ENCODE measurements at places on chromosomes 13 and 19. TPM values are rescaled to one million over a fixed set of nuclear protein-coding genes. Genes with fewer than 3 reads are reported as not detected.

DNA sequence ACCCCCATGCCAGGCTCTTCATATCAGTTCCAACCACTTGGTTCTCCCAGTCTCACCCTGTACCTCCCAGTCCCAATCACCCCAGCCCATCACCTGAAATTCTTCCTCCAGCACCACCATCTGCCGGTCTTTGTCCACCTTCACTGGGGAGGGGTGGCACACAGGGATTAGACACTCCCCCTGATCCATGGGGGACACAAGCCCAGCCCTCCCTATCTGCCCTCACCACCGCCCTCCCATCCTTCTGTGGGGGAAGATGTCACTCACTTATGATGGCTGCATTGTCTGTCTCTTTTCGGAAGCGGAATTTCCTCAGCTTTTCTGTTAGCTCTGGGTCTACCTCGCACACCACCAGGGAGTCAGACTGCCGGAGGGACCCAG, 685 bp downstream of the GMFG start:
- no peaks in the 10 kb centered on the region for H3K36me3 ChIP-seq
- H3K27me3 ChIP-seq, result no peaks in the 10 kb centered on the region
- H3K27ac ChIP-seq, result peak overlapping the region; percentile 71
- peak overlapping the region; percentile 44 for H3K4me3 ChIP-seq

- H3K36me3 ChIP-seq, result no peaks in the 10 kb centered on the region
- H3K27ac ChIP-seq, result no peak overlapping the region
- no peaks in the 10 kb centered on the region for H3K4me1 ChIP-seq
- H3K27me3 ChIP-seq, result no peaks in the 10 kb centered on the region
These were observed 397.4 kb downstream of the FOXO1 start for GRCh38 chr13:40269086-40269485.

DNA sequence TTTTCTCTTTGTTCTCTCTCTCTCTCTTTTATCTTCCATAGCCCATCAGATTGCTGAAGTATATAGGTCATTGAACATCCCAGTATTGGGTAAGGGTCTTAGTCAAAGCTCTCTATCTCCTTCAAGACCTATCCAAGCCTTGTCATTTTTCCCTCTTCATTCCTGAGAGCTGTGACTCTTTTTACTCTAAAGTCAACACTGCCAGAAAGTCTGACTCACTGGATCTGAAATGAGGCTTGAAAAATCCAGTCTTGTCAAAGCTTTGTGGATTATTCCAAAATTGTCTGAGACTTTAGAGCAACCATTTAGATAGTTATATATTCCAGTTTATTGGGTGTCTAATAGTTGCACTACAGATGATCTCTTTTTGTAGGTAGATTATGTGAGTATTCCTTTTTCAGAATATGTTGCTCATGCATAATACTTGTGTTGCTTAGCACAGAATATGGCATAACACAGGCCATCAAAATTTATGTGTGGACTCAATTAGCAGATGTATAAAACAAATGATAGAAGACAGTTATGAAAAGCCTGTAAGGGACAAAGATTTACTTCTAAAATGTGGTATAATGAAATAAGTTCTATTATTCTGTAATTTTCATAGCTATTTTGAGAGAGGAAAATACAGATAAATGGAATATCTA, 389.3 kb upstream of the PCDH9 start:
- DNase-seq, result no peak
- H3K27ac ChIP-seq, result no peak overlapping the region
- H3K36me3 ChIP-seq, result no peaks in the 10 kb centered on the region
- H3K27me3 ChIP-seq, result no peaks in the 10 kb centered on the region
- no peak overlapping the region for H3K4me3 ChIP-seq

- H3K4me1 ChIP-seq, result peaks cover 9% of the 10 kb centered on the region
- H3K27ac ChIP-seq, result peak overlapping the region; percentile 27
- no peak overlapping the region for H3K4me3 ChIP-seq
- peaks cover 1% of the 10 kb centered on the region for H3K36me3 ChIP-seq
- DNase-seq, result no peak
These were observed 113.2 kb downstream of the STARD13 start for GRCh38 chr13:33172400-33172799.

GRCh38 chr19:37778613-37779126, 716 bp downstream of the ZNF573 start:
- DNase-seq, result no peak
- H3K36me3 ChIP-seq, result no peaks in the 10 kb centered on the region
- H3K27me3 ChIP-seq, result no peaks in the 10 kb centered on the region
- H3K4me1 ChIP-seq, result peaks cover 5% of the 10 kb centered on the region
- H3K27ac ChIP-seq, result peak overlapping the region; percentile 81
- H3K4me3 ChIP-seq, result peak overlapping the region; percentile 53

GRCh38 chr19:50580970-50581634, 12.9 kb upstream of the LRRC4B start:
- no peaks in the 10 kb centered on the region for H3K27me3 ChIP-seq
- DNase-seq, result no peak
- no peaks in the 10 kb centered on the region for H3K36me3 ChIP-seq
- H3K4me1 ChIP-seq, result no peaks in the 10 kb centered on the region
- no peak overlapping the region for H3K27ac ChIP-seq

DNA sequence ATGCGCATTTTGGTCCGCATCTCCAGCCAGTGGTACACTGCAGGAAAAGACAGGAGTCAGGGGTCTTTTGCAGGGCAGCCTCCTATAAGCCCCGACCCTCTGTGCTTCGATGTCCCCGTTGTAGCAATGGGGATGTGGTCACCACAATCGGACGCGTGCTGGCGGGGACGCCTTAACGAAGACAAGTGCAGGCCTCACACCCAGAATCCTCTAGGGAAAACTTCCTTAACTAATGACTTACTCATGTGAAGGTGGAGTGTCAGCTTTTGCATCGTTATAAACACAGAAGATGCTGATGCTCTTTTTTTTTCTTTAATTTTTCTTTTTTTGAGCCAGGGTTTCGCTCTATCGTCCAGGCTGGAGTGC, 22.1 kb downstream of the VASP start:
- no peak overlapping the region for H3K27ac ChIP-seq
- H3K4me3 ChIP-seq, result no peak overlapping the region
- no peaks in the 10 kb centered on the region for H3K27me3 ChIP-seq
- peaks cover 30% of the 10 kb centered on the region for H3K36me3 ChIP-seq
- no peak for DNase-seq

GRCh38 chr13:33153421-33154404, 131.8 kb downstream of the STARD13 start:
- peak; percentile 74 for DNase-seq
- H3K27me3 ChIP-seq, result no peaks in the 10 kb centered on the region
- peaks cover 39% of the 10 kb centered on the region for H3K4me1 ChIP-seq
- peak overlapping the region; percentile 49 for H3K27ac ChIP-seq
- no peak overlapping the region for H3K4me3 ChIP-seq

- H3K27me3 ChIP-seq, result no peaks in the 10 kb centered on the region
- no peaks in the 10 kb centered on the region for H3K36me3 ChIP-seq
- peaks cover 13% of the 10 kb centered on the region for H3K4me1 ChIP-seq
- DNase-seq, result no peak
- H3K4me3 ChIP-seq, result no peak overlapping the region
These were observed 8.8 kb downstream of the ATP4B start for GRCh38 chr13:113649212-113649611.

GRCh38 chr19:10021863-10022262, 8.6 kb downstream of the RDH8 start:
- no peak for DNase-seq
- no peaks in the 10 kb centered on the region for H3K36me3 ChIP-seq
- H3K4me1 ChIP-seq, result no peaks in the 10 kb centered on the region
- no peak overlapping the region for H3K4me3 ChIP-seq
- no peaks in the 10 kb centered on the region for H3K27me3 ChIP-seq
- no peak overlapping the region for H3K27ac ChIP-seq

Gene OR10H1
- total RNA-seq, result not detected

Gene PCDH17
- 2.2 TPM for total RNA-seq

Gene CCDC70
- total RNA-seq, result not detected

Gene URAD
- total RNA-seq, result not detected

Gene ZIC2
- not detected for total RNA-seq

Gene C1QTNF9
- 2.6 TPM for total RNA-seq

Gene SULT2B1
- not detected for total RNA-seq

Gene DLEU7
- not detected for total RNA-seq

Gene SIAH3
- 0.05 TPM for total RNA-seq
